ENCODE measurements at places on chromosomes 5 and 9. TPM values are rescaled to one million over a fixed set of nuclear protein-coding genes. Genes with fewer than 3 reads are reported as not detected.

Gene OR13D1
- total RNA-seq = not detected

Gene TEX48
- total RNA-seq = not detected

Gene CENPK
- total RNA-seq = 1.3 TPM

Gene PCDH1
- total RNA-seq = 98.3 TPM

Gene PJA2
- total RNA-seq = 295 TPM

Gene LCN15
- total RNA-seq = 3.2 TPM

Gene CDKN2B
- 3.1 TPM for total RNA-seq

Gene PCAT7
- 0.29 TPM for total RNA-seq

Gene ADGRD2
- not detected for total RNA-seq

Gene TXNDC8
- total RNA-seq = not detected

Gene C1QTNF3
- total RNA-seq = 19.8 TPM

Gene SPATA31A3
- not detected for total RNA-seq

Gene GMCL2
- total RNA-seq = not detected

Gene TCF7
- 1.4 TPM for total RNA-seq

Gene HSD17B3
- 9.8 TPM for total RNA-seq

Gene NOL8
- 36.8 TPM for total RNA-seq

Gene FOXE1
- not detected for total RNA-seq

Gene PROB1
- total RNA-seq = 3.3 TPM

Gene TAF11L9
- 1.2 TPM for total RNA-seq

Gene NR6A1
- total RNA-seq = 4.8 TPM

Gene GRIN1
- 628 TPM for total RNA-seq

Gene RIMOC1
- 41.0 TPM for total RNA-seq

Gene PCDHA9
- total RNA-seq = 3.5 TPM

Gene PDZD2
- total RNA-seq = 109 TPM

Gene SLC6A7
- 45.4 TPM for total RNA-seq

Gene LECT2
- not detected for total RNA-seq

Gene SNCAIP
- 7.5 TPM for total RNA-seq

Gene PCDH12
- 0.99 TPM for total RNA-seq

Gene GPR21
- 1.8 TPM for total RNA-seq

Gene PHF24
- 141 TPM for total RNA-seq

Gene IFNE
- 1.0 TPM for total RNA-seq

Gene SLC25A46
- total RNA-seq = 70.5 TPM

Gene FOXD1
- total RNA-seq = 2.3 TPM

Gene TIMD4
- total RNA-seq = 0.37 TPM

Gene PCDHGA8
- total RNA-seq = 2.5 TPM

Gene GLRA1
- 2.0 TPM for total RNA-seq

Gene FOXD4L5
- 2.3 TPM for total RNA-seq

Gene GPX8
- total RNA-seq = 0.70 TPM

Gene EIF4E1B
- total RNA-seq = 3.8 TPM

Gene FBN2
- total RNA-seq = 0.87 TPM

Gene SH3TC2
- total RNA-seq = 180 TPM

Gene ARID3C
- 1.3 TPM for total RNA-seq

Gene NRG2
- total RNA-seq = 10.6 TPM

Gene GRPEL2
- total RNA-seq = 18.6 TPM
